ENCODE measurements at places on chromosomes 6 and 20.
A peak's percentile ranks its signal among the peaks of the same experiment; 100 is the strongest.

DNA sequence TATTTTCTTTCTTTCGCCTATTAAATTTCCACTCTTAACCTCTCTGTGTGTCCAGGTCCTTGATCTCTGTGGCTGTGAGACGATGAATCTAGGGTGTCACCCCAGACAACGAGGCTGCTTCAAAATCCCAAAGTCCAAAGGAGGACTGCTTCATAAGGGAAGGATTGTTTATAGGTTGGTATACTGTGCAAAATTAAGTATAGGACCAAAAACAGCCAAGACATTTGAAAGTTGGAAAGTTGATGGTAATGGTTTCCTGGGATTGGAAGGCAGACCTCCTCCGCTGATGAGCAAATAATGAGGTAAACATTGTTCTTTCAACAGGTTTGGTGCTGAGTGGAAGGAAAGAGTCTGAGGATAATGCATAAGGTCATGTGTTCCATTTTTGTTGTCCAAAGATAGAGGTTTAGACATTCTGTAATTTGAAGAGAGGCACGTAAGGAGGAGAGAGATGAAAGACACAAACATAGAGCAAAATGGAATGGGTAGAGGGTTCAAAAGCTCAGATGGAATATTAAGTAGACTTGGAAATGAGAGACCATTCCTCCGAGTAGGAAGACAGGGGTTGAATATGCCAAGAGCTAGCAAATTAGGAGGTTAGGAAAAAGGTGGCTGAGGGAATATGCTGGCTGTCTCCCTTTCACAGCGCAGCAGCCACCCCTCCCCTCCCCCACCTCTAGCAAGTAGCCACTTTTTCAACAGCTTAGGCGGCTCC, 24.8 kb downstream of the ZNF311 start:
- no peak for DNase-seq

GRCh38 chr20:20658871-20659431, 53.5 kb downstream of the RALGAPA2 start:
- no peak for DNase-seq

DNA sequence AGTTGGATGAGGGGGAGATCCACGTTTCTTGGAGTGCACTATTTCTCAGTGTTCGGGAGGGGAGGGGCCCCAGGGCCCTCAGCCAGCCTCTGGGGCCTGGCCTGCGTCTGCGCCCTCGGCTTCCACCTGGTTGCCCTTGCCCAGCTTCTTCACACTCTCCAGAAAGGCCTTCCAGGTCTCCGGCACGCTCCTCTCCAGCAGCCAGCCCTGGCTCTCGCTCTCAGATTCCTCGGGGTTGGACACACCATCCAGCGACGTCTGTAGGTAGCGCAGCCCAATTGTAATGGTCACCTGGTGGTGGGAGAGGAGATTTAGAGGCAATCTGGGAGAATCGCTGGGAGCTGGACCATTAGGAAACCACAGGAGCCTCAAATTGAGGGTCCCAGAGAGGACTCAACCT, 24.2 kb downstream of the PRPH2 start:
- no peak for DNase-seq

- no peak for DNase-seq
Observed at GRCh38 chr6:168485818-168486217, 44.8 kb downstream of the SMOC2 start.

DNA sequence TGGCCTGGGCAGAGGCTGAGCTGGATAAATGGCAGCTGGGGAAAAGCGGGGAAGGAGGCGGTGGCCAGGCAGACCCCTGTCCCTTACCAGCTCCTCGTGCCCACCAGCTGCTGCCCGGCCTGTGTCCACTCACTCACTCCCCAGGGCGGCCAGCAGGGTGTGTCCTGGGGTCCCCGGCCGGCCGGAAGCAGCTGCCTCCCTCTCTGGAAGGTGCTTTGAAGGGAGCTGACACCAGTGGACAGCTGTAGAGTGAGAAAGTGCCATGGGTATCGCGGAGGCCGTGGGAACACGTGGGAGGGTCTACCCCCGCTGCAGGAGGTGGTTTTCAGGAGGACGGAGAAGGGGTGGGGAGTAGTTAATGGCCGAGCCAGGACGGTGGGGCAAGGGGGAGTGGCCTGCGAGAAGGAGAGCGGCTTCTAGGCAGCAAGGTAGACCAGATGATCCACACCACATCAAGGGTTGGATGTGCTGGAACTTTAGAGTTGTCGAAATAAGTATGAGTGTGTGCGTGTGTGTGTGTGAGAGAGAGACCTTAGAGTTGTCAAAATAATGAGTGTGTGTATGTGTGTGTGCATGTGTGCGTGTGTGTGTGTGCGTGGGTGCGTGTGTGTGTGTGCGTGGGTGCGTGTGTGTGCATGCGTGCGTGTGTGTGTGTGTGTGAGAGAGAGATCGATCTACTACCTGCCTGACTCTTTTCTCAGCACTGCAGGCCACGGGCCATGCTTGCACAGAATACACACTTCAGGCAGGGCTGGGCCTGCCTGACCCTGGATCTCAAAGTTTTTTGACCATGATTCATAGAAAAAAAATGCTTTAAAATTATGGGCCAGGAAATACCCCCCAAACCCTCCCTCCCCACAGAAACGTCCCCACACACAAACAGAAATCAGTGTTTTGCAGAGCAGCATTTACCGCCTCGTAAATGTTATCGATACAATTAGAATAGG, 43.9 kb downstream of the CDH4 start:
- no peak for DNase-seq

DNA sequence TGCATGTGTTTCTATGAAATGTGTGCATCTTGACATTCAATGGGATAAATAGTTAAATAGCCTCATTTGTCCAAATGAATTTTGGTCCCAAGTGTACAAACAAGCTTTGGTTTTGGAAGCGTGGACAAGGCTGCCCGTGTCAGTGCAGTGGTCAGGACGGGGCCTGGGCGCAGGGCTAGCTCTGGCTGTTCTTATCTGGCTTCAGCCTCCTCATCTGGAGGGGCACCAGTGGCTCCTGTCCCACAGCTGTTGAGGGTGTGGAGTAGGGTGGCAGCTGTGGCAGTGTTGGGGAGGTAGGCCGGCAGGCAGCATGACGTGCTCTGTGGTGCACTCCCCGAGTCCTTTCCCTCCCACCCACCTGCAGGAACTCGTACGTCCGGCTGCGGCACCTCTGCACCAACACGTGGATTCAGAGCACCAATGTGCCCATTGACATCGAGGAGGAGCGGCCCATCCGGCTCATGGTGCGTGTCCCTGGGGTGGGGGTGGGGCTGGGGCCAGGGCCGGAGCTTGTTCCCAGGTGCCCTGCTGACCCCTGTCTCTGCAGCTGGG, 43.5 kb downstream of the ITPR3 start:
- DNase-seq = no peak

DNA sequence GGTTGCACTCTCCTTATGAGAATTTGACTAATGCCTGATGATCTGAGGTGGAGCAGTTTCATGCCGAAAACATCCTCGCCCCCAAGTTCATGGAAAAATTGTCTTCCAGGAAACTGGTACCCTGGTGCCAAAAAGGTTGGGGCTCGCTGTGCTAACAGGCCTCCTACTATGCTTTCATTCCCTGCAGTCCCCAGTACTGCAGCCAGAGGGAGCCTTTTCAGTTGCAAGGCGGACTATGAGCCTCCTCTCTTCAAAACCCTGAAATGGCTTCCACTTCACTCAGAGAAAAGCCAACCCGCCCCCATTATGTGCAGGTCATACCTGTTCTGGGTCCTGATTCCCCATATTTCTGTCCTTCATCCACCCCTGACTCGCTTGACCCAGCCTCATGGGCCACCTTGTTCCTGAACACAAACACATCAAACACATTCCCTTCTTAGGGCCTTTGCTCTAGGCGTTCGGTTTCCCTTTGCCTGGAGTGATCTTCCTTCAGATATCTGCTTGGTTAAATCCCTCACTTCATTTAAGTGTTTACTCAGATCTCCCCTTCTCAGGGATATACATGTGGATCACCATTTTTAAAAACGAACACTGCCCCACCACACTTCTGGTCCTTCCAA, 173.7 kb downstream of the PHACTR1 start:
- DNase-seq = no peak

DNA sequence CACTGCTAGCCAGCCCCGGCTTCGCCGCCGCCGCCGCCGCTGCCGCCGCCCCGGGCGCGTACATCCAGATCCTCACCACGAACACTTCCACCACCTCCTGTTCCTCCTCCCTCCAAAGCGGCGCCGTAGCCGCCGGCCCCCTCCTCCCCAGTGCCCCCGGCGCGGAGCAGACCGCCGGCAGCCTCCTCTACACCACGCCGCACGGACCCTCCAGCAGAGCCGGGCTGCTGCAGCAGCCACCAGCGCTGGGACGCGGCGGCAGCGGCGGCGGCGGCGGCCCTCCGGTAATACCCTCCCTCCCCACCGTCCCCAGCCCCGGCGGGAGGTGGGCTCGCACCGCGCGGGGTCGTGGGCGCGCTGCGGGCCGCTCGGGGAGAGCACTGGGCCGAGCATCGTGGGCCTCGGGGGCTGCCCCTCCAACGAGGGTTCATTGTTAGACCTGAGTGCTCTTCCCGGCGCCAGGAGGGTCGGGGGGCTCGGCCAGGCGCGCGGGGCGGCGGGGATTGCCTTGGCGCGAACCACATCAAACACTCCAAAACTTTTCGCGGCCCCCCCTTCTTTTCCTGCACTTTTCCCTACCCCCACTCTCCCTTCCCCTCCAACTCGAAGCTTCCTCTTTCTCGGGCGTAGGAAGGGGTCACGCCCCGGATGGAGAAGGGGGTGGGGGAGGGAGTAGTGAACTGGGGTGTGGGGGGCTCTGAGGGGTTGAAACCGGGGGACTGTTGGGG, 827 bp downstream of the E2F3 start:
- peak; percentile 19 for DNase-seq
